ENCODE measurements at places on chromosomes 2 and 18.

- DNase-seq, result no peak
Observed at GRCh38 chr2:33205693-33206434, 259.1 kb downstream of the LTBP1 start.

DNA sequence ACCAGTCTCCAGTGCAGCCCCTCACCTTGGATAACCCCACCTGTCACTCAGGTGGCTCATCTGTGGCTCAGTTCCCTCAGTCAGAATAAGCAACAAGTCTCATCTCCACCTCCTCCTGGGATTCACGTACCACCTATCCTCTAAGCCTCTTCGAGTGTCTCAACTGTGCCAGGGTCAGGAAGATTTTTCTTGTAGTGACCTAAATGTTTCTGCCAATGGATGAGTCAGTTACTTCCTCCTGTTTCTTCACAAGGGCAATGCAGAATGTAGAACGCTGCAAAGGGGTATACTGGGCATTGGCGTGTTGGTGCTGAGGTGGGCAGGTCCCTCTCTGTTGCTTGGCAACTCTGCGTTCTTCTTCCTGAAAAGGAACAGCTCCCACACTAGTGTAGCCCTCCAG lies 213.3 kb upstream of the CXCR4 start:
- no peak for DNase-seq

GRCh38 chr2:15169326-15170069 lies 391.6 kb downstream of the NBAS start:
- DNase-seq, result no peak

DNA sequence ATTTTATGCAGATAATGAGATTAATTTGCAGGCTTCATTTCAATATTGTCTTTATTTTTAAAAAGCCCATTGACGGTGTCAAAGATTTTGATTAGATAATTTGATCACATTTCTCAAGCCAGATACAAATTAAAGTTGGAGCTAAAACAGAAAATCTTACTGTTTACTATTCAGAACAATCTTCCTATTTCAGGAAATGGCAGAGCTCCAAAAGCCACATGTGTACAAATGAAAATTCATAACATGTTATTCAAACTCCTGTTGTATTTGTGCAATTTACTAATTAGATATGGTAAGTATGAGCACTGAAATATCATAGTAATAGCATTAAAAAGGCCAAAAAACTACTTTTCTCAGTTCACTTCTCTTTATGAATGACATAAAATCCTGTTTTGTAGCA lies 682.9 kb downstream of the KCNJ3 start:
- DNase-seq, result no peak

GRCh38 chr2:103743195-103743594 lies 981.4 kb downstream of the TMEM182 start:
- no peak for DNase-seq

DNA sequence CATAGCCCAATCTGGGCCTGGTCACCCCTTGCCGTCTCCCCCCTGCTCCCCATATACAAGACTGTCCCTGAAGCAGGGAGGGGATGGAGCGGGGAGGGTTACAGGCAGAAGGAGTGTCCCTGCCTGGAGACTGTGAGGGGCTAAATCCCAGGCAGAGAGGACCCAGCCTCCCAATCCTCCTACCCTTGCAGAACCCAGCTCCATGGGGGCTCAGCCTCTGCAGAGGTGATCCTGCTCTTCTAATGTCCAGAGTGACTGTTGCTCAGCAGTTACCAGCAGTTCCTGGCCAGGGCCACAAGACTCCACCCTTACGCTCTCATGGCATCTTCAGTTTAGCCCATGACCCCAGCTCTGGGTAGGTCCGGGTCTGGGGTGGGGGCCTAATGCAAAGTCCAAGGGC lies 58.1 kb downstream of the COA5 start:
- DNase-seq, result no peak

GRCh38 chr2:40321822-40322221 lies 130.1 kb downstream of the SLC8A1 start:
- DNase-seq, result no peak

DNA sequence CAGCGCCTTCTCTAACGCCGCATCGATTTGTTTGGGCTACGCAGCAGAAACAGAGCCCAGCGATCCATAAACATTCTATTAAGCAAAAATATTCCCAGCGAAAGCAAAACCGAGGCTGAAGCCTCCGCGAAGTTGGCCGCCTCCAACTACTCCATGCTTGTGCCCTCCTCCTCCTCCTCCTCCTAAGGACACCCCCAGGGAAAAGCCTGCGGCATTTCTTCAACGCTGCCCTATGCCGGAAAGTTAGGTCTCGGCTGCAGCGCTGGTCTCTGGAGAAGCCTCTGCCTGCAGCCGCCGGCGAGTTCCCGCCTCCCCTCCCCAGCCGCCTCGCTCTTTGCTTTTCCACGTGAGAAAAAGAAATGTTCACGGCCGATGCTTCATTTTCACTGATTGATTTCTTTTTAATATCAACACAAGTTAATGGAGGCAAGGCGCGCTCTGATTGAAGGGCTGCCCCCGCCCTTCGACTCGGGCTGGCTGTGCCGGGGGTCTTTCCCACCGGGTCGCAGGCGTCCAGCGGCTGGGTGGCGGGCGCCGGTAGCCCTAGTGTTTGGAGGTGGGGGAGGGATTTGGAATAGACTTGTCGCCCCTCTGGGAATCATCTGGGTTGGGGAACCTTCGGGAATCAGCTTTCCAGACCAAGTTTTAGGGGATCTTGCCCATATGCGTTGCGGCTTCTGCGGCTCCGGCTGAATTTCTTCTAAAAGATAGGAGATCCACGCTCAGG lies 3.9 kb downstream of the NRP2 start:
- no peak for DNase-seq

DNA sequence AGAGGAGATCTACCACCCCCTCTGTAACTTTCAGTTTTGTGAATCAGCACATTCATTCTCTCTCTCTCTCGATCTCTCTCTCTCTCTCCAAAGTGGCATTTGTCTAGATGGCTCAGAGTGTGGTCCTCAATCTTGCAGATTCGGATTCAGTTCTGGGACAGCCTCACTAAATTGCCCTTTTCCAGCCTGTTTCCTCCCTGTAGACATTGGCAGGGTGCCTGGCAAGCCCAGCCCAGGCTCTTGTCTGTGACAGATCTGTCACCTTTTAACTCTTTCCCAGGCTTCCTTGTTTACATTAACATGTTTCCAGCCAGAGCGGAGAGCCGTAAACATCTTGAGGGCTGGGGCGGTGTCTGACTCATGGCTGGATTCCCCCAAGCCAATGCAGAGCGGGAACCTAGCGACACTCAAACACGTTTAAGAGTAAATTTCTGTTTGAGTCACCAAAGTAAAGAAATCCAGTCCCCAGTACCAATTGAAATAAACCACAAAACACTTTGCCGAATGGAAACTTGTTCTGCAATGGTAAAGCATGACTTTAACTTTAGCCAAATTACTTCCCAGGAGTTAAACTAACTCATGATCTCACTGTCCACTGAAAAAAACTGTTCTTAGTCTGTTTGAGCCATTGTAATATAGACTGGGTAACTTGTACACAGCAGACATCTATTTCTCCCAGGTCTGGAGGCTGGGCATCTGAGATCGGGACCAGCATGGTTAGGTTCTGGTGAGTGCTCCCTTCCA lies 6.6 kb upstream of the CYP27C1 start:
- DNase-seq, result no peak

DNA sequence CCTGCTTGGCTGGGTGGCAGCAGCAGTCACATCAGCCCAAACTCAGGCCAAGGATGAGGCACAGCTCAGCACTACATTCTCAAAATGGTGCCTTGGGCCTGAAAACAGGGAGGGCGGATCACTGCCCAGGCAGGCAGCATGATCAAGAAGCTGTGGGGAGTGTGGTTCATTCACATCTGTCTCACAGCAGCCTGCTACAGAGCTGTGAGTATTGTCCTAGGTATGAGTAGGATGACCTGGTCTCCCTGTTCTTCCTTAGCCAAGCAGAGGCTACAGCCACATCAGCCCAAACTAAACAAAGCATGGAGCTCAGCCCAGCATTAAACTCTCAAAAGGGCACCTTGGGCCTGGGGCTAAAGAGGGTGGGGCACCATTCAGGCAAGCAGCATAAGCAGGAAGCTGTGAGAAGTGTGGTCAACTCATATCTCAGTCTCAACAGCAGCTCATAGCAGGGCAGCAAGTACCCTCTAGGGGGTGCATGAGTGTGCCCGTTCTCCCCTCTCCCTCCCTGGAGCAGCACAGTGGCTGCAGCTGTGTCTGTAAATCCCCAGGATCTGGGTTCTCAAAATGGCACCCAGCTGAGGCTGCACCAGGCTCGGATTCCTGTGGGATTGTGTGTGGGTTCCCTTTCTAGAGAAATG lies 139.6 kb downstream of the TRABD2A start:
- DNase-seq, result peak; percentile 28

DNA sequence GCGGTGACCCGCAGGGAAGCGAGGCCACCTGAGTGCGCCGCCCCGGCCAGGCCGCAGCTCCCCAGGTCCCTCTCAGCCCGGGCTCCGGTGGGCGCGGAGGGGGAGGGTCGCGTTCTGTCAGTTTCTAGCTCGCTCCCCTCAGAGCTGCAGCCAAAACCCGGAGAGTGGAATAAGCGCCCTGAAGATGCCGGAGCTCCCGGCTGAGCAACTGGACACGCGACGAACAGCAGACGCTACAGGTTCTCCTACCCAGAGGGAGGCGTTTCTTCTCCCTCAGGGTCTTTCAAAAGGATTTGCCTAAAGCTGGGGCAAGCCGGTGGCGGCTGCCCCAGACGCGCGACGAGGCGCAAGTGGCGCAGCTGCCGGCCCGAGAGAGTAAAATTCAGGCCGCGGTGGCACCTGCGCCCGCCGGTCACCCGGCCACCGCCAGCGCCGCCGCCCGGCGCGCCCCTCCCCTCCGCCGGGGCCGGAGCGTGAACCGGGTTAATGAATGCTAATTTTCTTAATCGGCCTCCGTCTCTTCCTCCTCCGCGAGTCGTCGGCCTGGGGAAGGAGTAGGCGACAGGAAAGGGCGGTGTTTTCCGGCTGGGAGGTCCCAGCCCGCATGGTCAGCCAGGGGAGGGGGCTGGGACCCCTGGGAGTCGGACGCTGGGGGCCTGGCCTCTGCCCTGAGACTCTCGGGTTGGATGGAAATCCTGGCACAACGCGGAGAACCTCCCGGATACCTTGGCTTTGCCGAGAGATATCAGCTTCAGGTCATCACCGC lies 845 bp upstream of the CDC42EP3 start:
- peak; percentile 40 for DNase-seq

GRCh38 chr2:227207573-227207972 lies 43.1 kb downstream of the COL4A3 start:
- no peak for DNase-seq

- DNase-seq, result no peak
Observed at GRCh38 chr2:189583227-189584198, 2.9 kb upstream of the SLC40A1 start.

DNA sequence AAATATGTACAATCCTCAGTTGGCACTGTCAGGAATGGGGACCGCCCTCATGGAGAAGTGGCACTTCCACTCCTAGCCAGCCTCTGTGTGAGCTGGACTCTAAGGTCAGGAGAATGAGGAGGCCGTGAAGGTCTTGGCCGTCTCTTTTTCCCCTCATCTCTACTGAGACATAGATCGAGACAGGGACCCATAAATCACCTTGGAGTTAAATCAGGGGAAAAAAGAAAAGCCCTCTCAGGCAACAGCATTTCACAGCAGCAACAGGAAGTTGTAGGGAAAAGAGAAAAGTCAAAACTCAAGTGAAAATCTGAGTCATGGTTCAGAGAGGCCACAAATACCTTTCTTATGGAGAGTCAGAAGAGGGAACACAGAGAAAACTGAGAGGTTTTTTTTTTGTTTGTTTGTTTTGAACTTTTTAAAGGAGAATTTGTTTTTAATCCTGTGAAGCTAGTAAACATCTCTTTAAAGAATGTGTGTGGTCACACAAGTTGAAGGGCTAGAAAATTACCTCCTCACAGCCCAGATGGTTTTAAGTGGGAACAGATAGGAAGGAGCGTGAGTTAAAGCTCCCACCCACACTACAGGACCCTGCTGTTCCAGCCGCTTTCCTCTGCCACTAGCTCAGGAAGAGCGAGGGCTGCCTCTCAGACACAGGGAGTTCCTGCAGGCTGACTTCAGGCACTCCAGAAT lies 30.6 kb upstream of the CYP1B1 start:
- no peak for DNase-seq

- DNase-seq, result no peak
Observed at GRCh38 chr2:147441182-147441581, 403.6 kb upstream of the ACVR2A start.

DNA sequence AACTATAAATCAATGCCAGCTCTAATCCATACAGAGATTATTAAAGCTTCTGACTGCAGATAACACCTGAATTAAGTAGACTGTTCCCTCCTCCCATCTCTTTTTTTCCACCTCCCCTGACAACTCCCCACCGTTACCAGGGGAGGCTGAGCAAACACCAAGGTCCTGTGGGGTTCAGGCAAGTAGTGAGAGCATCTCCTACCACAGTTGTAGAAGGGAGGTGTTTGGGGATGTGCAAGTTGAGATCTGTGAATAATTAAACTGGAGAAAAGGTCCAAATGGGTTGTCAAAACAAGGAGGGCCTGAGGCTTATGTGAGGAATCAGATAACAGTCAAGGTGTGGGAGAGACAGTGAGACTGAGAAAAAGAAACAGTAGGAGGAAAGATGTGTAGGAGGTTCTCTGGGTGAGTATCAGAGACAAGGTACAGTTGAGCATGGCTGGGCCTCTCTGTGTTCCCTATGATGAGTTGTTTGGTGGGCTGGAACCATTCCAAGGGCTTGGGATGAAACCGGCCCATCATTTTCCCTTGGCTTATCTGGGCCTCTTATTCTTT lies 194.6 kb downstream of the CYRIA start:
- DNase-seq, result no peak

DNA sequence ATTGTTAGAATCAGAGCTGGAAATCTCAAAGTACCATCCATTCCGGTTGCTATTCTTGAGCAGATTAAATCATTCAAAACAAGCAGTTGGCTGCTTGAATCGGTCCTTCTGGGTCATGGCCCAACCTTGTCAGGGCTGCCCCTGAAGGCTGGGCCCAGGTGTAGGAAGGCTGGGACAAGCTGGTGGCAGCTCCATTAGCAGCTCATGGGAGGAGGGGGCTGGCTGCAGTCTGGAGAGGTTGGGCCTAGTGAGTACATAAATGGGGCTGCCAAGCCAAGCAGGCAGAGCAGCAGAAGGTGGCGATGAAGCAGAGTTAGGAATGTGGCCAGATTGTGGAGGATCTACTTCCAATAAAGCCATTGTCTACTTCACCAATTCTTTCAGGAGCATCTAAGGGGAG lies 81.4 kb downstream of the ADCYAP1 start:
- DNase-seq, result no peak

DNA sequence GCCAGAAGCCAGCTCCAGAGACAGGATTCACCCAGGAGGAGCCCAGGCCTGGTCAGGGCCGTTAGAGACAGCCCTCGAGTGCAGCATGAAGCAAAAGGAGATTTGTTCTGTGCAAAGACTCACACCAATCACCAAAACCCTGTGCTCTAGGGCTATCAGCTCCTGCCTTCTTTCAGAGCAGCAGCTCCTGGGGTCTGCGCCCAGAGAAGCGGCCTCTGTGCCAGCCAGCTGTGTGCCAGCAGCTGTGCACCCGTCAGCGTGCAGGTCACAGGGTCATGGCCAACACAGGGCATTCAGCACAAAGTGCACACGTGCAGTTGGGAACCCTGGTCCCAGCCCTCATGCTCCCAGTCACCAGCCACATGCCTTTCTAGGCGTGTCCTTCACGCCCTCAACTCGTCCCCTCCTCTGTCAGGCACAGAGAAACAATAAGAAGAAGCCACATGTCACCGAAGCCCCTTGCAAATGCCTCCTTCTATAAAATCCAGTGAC lies 49.3 kb downstream of the ZNF516 start:
- no peak for DNase-seq

- DNase-seq, result no peak
Observed at GRCh38 chr2:223062396-223062795, 10.4 kb downstream of the KCNE4 start.

- no peak for DNase-seq
Observed at GRCh38 chr2:111244864-111245263, 124.2 kb downstream of the BCL2L11 start.

GRCh38 chr2:200127848-200128247 lies 172.5 kb downstream of the MAIP1 start:
- DNase-seq, result no peak

All from stimulated activated CD8-positive, alpha-beta memory T cell treated with anti-CD3 and anti-CD28 coated beads, Interleukin-2, amount 100 ng/mL, for 48 hours (primary cell).